SK-N-SH treated with all-trans-retinoic acid at 6 μM for 48 hours (cell line): ENCODE measurements at places on chromosomes 4 and X.

GRCh38 chr4:28772066-28772465, 1911.4 kb downstream of the STIM2 start:
- ATAC-seq, result no peak

DNA sequence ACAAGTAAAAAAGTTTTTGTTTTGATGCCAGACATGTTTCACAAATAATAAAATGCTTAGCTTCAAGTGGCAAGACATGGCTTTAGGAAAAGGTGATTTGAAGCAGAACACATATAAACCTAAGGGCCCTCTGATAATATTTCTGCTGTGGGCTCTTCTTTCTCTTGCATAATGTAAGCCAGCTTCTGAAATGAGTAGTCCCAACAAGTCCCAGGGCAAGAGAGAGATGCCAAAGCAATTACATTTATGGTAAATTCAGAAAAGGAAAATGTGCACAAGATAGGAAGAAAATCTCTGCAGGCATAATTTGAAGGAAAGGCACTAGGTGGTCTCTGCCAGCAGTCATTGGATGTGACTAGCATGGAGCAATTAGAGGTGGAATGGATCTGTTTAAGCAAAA, 170.8 kb upstream of the GALNT7 start:
- ATAC-seq, result no peak

GRCh38 chr4:71553605-71554004, 214.8 kb downstream of the SLC4A4 start:
- peak; percentile 58 for ATAC-seq

GRCh38 chr4:1178300-1179088, 6.1 kb upstream of the SPON2 start:
- no peak for ATAC-seq

GRCh38 chrX:68894142-68894512, 65.3 kb downstream of the EFNB1 start:
- ATAC-seq, result peak; percentile 26

- no peak for ATAC-seq
These were observed 59.3 kb upstream of the SH3RF1 start for GRCh38 chr4:169330095-169330494.

DNA sequence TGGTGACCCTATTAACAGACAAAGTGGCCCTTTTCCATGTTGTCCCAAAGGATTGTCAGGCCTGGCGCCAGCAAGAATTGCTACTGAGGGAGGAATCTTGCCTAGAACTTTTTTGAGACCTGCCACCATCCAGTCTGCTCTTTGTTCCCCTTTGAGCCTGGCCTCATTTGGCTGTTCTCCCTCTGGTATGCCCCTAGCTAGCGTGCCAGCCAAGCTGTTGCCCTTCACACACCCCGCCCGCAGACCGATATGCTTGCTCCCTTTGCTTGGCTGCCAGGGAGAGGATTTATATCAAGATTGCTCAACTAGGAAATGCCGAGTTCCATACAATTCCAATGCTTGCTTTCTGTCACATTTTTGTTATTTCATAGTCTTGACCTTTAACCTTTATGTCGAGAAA, 24.4 kb downstream of the IGSF1 start:
- ATAC-seq, result no peak

DNA sequence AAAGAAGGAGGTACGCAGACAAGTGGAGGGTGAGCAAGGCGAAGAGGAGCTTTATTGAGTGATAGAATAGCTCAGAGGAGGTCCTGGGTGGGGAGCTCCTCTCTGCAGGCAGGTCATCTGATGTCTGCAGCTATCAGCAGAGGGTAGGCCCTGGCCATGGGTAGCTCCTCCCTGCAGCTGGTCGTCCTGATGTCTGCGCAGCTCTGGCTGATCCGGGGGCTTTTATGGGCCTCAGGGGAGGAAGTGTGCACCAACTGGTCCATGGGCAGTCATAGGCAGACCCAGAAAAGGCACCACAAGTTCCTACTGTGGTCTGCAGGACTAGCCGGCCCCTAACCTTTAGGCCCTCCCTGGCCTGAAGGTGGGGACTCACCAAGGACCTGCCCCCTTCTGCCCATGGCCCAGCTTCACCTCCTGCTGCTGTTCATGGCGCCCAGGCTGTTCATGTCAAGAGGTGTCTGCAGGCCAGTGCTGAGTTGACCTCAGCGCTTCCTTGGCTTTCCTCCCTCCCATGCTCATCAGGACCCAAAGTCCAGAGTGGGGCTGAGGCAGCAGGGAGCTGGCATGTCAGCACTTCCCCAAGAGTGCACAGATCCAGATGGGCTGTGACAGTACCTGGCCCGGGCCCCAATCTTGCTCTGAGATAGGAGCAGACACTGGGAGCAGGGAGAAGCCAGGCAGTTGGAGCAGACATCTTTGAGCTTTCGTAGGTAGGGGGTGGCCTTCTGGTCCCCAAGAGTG, 46.1 kb downstream of the ARAP2 start:
- ATAC-seq, result no peak

- ATAC-seq, result no peak
These were observed 58.4 kb downstream of the DCUN1D4 start for GRCh38 chr4:51901363-51901762.

GRCh38 chr4:48370260-48371134, 29.2 kb downstream of the SLAIN2 start:
- no peak for ATAC-seq

- no peak for ATAC-seq
These were observed 42.0 kb upstream of the GK2 start for GRCh38 chr4:79450053-79450452.

- ATAC-seq, result no peak
These were observed 245.0 kb upstream of the HTR2C start for GRCh38 chrX:114338870-114339269.

DNA sequence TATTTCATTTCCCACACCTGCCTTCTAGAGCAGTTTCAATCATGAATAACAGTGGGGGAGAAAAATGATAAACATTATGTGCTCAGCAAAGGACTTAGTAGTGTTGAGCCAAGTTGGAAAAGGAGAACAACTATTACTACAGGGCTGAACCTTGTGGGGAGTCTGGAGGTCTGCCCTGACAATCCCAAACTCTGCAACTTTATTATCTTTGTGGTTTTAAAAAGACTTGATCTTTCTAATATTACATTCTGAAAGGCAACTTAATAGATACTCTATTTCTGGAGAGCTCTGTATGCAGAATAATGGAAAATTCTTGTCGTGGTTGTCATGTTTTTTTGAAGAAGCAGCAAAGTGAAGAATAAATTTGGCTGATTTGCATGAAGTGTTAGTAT, 116.1 kb downstream of the SPCS3 start:
- ATAC-seq, result peak; percentile 42

GRCh38 chr4:41146716-41147506, 67.4 kb downstream of the APBB2 start:
- ATAC-seq, result no peak

DNA sequence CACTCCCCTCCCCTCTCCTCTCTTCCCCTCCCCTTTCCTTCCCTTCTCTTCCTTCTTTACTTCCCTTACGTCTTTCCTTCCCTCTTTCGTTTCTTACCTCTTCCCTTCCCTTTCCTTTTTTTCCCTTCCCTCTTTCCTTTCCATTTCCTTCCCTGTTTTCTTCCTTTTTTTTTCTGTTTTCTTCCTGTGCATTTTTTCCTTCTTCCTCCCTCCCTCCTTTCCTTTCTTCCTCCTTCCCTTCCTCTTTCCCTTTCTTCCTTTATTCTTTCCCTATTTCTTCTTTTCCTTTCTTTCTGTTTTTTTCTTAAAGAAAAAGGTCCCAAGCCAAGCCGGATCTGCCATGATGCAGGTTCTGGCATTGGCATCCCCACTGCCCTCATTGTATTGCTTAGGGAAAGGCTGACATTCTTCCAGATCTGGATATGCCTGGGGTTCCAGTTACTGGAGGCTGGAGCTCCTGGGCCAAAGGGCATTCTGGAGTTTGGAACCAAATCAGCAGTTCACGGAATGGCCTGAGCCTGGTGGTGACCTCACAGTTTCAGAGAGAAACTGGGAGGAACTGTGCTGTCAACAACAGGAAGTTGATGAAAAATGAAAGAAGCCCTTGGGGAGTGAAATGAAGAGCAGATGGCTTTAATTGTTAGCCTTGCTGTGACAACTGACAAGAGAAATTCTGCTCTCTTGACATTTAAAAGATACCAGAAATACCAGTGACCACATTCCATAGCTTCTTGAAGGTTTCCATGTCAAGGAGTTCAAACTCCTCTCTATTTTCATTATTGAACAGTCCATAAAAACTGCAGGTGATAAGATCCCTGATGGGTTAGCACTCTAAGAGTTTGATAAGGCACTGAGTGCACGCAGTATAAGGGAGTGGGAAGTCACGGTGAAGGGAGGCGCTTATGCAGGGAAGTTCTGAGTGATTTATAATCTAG, 622.1 kb downstream of the SPRY1 start:
- peak; percentile 94 for ATAC-seq

DNA sequence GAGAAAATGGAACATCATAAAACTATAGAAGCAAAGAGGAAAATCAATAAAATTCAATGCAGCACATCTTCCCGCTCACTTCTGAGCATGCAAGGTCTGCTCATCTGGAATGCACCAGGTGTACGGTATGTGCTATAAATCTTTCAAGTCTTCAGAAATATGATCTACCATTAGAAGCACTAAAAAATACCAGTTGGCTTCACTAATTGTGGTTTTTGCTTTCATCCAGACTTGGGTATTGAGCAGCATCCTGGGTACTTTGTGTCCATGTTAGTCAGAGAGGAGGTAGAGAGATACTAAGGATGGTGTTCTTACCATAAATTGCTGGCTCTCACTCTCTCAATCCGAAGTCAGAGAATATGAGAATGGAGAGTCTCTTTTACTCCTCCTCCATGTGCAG, 477.1 kb downstream of the PPARGC1A start:
- no peak for ATAC-seq

DNA sequence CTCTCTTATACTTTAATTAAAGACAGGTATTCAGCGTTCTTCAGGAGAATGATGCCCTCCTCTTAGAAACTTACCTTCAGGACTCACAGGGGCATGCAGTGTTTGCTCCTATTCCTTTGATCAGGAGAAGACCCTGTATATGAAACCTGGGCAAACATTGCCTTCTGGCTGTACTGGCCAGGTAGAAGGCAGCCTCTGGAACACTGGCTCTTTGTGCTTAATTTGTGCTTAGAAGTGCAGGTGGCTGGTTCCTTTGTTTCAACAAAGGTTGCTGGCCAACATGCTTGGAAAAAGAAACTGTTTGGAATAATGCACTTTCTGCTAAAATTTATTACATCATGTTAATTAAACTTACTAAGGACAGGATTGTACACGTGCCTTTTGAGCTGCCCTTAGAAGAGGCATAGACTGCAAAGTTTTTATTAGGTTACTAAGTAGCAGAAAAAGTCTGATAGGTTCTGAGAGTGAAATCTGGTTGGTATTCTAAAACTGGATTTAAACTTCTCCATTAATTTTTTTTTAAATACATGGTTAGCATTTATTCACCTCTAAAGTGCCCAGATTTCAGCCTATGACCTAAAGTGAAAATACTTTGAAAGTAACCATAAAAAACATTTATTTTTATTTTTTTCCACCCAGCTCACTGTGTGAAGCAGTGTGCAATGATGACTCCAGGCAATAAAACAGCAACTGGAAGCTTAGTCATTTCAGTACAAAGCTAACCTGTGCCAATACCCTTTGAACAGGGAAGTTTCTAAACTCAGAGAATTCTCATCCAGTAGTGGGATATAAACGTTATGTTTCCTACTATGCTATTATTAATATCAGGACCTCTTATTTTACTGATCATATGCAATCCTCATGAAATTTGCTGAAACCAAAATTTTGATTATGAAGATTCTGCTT, 11.3 kb downstream of the RASSF6 start:
- ATAC-seq, result no peak

DNA sequence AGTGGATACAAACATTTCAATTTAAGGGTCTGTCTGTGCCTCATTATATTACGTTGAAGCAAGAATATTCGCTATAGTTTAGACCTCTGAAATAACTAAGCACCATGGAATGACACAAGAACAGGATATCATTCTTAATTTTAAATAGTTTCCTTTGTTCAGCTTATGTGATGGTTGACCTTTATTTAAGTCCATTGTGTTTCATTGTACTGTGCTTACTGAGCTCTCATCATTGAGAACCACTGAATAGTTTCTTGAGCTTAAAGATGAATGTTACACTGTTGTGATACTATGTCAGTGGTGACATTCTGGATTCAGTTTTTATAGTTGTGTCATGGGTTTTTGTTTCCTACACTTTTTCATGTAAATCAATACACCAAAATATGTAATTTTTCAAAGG, 239.3 kb downstream of the RPA4 start:
- no peak for ATAC-seq
